Mammary microvascular endothelial cell (primary cell): ENCODE measurements at places on chromosomes 4 and X. TPM values are rescaled to one million over a fixed set of nuclear protein-coding genes. Genes with fewer than 3 reads are reported as not detected.

ATP6AP2 gene
- total RNA-seq = 92.5 and 100 TPM in 2 replicates

USP51 gene
- 0.79 and 1.00 TPM in 2 replicates for total RNA-seq

COL4A5 gene
- total RNA-seq = 8.1 and 18.1 TPM in 2 replicates

IL13RA1 gene
- 51.7 and 58.1 TPM in 2 replicates for total RNA-seq

FAM9C gene
- total RNA-seq = not detected in 2 replicates

CXCL3 gene
- total RNA-seq = 0.93 and 4.1 TPM in 2 replicates
